ENCODE measurements at places on chromosomes 5 and 9.

DNA sequence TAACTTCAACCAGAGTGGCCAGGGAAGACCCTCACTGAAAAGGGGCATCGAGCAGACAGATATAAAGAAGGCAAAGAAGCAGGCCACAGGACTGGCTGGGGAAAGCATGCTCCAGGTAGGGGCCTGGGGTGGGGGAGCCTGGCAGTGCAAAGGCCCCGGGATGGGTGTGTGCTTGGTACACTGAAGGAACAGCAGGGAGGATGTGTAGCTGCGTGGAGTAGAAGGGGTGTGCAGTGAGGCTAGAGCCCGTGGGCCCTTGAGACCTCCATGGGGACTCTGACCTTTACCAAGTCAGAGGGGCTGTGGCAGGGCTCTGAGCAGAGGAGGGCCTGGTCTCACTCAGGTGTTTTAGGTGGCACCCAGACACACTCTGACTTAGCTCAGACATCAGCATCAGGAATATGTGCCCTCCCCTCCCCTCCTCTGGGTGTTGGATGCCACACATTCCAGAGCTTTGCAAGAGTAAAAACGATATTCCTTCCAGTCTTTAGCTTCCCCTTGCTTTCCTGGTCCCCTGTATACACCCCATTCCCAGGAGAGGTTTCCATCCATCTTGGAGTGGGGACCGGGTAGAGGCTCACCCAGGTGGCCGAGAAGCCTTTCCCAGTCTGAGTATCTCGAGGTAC, 7.6 kb downstream of the TRIM7 start:
- H3K4me1 ChIP-seq: peaks cover 57% of the 10 kb centered on the region
- no peaks in the 10 kb centered on the region for H3K27me3 ChIP-seq
- H3K4me3 ChIP-seq: no peak overlapping the region
- peaks cover 4% of the 10 kb centered on the region for H3K36me3 ChIP-seq

DNA sequence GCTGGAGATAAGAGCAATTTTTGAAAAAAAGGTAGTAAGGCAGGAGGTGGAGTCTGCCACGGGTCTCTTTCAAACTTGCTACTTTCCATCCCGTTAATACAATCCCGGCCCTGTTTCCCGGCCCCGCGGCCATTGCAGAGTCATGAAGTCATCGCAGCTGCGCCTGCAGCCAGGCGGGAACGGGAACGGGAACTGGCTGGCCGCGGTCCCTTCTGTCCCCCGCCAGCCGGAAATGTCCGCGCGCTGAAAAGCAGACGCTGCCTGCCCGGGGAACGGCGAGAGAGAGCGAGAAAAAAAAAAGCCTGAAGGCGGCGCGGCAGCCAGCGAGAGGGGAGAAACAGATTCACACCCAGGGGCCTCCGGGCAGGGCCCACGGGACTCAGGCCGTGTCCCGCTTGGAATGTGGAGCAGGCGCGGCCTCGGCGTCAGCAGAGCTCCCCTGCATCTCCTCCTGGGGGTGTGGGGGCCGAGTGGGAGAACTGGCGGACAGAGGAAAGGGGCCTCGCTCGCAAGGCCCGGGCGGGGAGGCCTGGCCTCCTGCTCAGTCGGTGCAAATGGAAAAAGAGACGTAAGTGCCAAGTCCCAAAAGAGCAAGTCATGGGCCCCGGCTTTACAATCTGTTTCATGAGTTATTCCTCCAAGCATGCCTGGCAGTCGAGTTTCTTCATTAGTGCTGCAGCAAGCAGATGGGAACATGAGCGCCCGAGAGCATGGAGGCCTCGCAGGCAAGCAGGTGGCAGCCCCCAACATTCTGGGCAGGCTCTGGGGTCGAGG, 201.2 kb upstream of the GAS1 start:
- peaks cover 5% of the 10 kb centered on the region for H3K4me1 ChIP-seq
- no peak overlapping the region for H3K4me3 ChIP-seq
- peaks cover 28% of the 10 kb centered on the region for H3K27me3 ChIP-seq

DNA sequence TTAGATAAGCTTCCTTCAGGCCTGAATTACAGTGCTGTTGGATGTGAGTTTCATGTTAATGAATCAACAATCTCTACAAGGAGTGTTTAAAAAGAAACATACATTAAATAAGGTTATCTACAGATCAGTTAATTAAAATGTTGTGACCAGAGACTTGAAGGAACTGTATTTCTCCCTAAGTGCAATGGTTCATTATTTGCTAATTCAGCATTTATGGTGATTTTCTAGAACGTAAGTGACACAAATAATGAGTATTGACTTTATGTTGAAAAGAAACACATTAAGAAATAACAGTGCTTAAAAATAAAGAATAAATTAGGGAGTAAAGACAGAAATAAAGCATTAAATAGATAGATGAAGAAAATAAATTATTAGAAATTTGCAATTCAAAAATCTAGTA, 74.5 kb downstream of the ADAMTSL1 start:
- no peaks in the 10 kb centered on the region for H3K36me3 ChIP-seq
- no peak overlapping the region for H3K4me3 ChIP-seq
- DNase-seq: no peak
- no peaks in the 10 kb centered on the region for H3K27me3 ChIP-seq
- H3K4me1 ChIP-seq: no peaks in the 10 kb centered on the region

DNA sequence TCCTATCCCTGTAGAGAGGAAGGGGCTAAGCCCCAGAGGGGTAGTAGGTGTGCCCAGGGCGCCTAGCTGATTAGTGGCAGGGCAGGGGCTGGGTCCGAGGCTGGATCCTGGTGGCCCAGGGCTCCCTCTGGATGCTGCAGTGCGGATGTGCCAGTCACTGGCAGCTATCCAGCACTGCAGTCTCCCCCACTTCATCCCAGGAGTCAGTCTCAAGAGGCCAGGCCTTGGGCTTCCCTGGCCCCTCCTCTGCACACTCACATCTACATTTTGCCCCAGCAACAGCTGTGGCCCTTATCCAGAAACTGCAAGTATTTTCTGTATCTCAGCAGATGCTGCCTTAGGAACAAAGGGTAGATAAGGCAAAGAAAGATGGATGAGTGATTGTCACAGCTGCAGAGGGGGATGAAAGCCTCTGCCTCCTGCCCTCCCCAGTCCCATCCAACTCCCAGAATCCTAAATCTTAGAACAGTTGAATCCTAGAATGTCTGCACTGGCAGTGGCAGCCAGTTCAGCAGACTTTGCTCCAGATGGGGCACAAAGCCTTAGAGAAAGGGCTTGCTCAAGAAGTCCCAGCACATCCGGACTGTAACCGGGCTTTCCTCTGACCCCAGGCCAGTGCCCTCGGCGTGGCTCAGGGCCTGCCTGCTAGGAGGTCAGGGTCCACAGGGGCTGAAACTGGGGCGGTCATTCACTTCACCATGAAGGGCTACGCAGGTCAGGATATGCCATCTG, 1.6 kb downstream of the ANXA6 start:
- peaks cover 54% of the 10 kb centered on the region for H3K36me3 ChIP-seq
- peak overlapping the region; percentile 95 for H3K27ac ChIP-seq
- no peak for DNase-seq
- H3K4me1 ChIP-seq: peaks cover 87% of the 10 kb centered on the region

DNA sequence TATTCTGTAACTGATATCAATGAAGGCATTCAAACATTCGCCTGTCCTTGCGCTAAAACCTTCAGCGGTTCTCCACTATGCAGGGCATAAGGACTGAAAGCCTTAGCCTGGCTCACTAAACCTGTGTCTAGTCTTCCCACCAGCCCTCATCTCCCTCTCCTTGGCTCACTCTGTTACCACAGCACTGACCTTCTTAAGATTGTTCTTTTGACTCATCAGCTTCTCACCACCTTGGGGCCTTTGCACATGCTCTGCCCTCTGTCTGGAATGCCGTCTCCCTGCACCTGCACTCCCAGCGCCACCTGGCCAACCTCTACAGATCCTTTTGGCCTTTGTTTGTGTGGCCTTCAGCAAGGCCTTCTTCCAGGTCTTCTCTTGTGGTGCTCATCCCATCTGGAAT, 131.8 kb upstream of the IER5L start:
- H3K27ac ChIP-seq: no peak overlapping the region
- H3K36me3 ChIP-seq: peaks cover 5% of the 10 kb centered on the region
- H3K4me3 ChIP-seq: no peak overlapping the region
- H3K4me1 ChIP-seq: no peaks in the 10 kb centered on the region
- peaks cover 35% of the 10 kb centered on the region for H3K27me3 ChIP-seq

DNA sequence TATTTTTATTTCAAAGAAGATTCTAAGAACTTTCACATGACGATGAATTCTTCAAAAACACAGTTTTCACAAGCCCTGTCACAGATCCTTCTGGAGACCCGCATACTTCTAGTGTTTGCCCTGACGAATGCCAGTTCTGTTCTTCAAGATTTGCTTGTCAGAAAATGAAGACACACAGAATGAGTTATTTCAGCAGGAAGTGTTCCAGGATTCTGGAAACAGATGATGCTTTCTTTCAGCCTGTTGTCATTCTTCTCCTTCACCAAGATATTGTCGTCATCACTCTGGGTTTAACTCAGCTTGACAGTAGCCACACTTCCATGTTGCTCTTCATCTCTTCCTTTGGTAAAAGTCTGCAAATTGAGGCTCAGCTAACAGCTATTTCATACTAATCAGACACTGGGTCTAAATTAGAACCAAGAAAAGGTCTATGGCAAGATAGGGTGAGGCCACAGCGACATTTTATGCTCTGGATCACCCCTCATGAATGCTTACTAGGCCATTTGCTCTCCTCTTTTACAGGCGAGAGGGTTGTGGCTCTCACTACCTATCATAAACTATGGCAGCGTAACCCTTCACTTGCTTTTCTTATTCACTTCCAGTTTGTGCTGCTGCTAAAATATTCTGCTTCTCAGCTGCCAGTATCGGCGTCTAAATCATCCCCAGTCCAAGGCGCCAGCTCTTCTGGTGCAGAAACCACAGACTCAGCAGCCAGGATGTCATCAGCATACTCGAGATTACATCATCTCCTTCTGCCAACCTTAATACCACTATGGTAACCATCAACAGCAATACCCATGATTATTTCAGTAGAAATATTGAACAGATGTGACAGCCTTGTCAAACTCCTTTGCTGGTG, 159.6 kb upstream of the TBCA start:
- peaks cover 21% of the 10 kb centered on the region for H3K4me1 ChIP-seq
- H3K4me3 ChIP-seq: no peak overlapping the region
- peaks cover 2% of the 10 kb centered on the region for H3K36me3 ChIP-seq
- no peaks in the 10 kb centered on the region for H3K27me3 ChIP-seq

All from stimulated activated naive B cell treated with anti-CD40 and anti-IgM and Interleukin-4, amounts not matched to agents 10 μg/mL and 1 μg/mL and 100 μg/mL, for 72 hours (primary cell).